ENCODE measurements at places on chromosomes 2 and 18.

GRCh38 chr2:205568620-205569019, 113.7 kb upstream of the NRP2 start:
- DNase-seq: no peak

- DNase-seq: peak; percentile 69
Observed at GRCh38 chr2:227163485-227163997, 464 bp downstream of the COL4A4 start.

DNA sequence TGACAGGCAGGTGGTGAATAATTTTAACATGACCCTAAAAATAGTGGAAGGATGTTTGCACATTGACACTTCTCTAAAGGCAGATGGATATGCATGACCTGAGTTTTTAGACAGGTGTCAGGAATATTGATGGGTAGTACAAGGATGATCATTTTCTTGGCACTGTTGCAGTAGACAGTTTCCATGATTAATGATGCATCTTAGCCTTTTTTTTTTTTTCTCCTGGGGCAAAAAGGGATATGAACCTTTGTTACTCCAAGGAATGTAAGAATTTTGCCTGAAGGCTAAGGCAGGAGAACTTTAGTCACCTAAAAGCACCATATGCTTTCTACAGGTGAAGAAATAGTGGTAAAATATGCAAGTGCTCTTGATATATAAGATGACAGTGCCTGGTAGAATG, 136.3 kb upstream of the CAVIN2 start:
- DNase-seq: no peak

GRCh38 chr2:190744041-190744440, 95.2 kb downstream of the NAB1 start:
- no peak for DNase-seq

GRCh38 chr2:224970311-224970710, 72.0 kb downstream of the DOCK10 start:
- DNase-seq: no peak

DNA sequence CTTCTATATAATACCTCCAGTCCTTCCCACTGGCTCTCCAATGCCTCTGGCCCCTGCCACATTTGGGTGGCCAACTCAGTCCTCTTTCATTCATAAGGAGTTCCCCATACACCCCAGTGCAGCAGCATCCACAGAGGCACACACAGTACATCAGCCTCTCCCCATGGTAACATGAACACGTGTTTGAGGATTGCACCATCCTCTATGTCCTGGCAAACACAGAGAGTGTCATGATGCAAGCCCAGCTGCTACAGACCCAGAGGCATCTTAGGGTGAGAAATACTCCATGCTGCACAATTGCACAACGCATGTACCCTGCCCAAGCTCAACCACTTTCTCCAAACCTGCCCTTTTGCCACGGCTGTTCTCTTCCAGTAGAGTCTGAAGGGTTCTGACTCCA, 11.5 kb downstream of the IGFBP5 start:
- no peak for DNase-seq

All from thyroid gland (tissue), 4 donors.